ENCODE measurements at places on chromosomes 1 and 21. TPM values are rescaled to one million over a fixed set of nuclear protein-coding genes. Genes with fewer than 3 reads are reported as not detected.

Gene CITED4
- total RNA-seq = 46.2 TPM

DNA sequence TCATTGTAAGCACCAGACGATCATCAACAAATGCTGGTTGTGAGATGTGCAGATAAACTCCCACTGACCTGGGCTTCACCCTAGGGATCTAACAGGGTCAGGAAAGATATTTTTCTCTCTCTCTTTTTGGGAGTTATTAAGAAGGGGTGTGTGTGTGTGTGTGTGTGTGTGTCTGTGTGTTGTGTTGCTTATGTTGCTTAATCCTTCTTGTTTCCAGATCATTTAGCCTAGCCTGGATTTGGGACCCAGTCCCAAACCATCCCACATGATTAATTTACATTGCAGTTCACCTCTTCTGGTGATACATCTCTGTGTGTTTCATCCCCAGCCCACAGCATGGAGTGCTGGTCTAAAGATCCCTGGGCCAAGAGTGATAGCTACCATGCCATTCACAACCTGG, 122.8 kb upstream of the IPO9 start:
- no peaks in the 10 kb centered on the region for H3K27me3 ChIP-seq
- peaks cover 21% of the 10 kb centered on the region for H3K4me1 ChIP-seq
- H3K36me3 ChIP-seq = no peaks in the 10 kb centered on the region
- H3K27ac ChIP-seq = no peak overlapping the region
- no peak for DNase-seq
- no peak overlapping the region for H3K4me3 ChIP-seq

Gene REN
- total RNA-seq = 0.95 TPM

- H3K27ac ChIP-seq = no peak overlapping the region
- H3K27me3 ChIP-seq = peaks cover 3% of the 10 kb centered on the region
- no peaks in the 10 kb centered on the region for H3K36me3 ChIP-seq
- H3K4me3 ChIP-seq = no peak overlapping the region
- DNase-seq = no peak
These were observed 26.9 kb upstream of the DPYD start for GRCh38 chr1:97947695-97948094.

GRCh38 chr1:231850786-231851185, 224.2 kb downstream of the DISC1 start:
- no peaks in the 10 kb centered on the region for H3K27me3 ChIP-seq
- H3K27ac ChIP-seq = no peak overlapping the region
- H3K4me3 ChIP-seq = no peak overlapping the region
- H3K36me3 ChIP-seq = no peaks in the 10 kb centered on the region
- no peak for DNase-seq
- H3K4me1 ChIP-seq = no peaks in the 10 kb centered on the region

DNA sequence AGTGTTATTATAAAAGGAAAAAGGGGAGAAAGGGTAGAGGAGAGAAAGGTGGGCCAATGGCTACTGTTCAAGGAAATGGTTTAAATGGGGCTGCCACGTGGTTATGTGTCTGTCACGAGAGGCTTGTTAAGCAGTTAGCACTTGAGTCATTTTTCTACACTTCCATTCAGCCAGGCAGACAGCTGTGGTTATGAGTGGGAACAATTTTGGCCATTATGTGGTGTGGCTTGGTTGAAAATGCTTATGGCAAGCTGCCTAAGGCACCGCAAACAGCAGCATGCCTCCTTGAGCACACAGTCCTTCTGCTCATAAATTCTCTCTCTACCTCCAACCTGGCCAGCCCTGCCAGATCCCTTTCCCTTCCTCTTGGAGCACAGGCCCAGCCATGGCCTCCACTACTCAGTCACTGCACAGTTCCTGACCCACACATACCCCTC, 3.2 kb upstream of the SRM start:
- H3K4me1 ChIP-seq = peaks cover 15% of the 10 kb centered on the region
- H3K27ac ChIP-seq = no peak overlapping the region
- no peak overlapping the region for H3K4me3 ChIP-seq
- H3K36me3 ChIP-seq = peaks cover 40% of the 10 kb centered on the region
- H3K27me3 ChIP-seq = no peaks in the 10 kb centered on the region

Measured in adrenal gland (tissue), 19 donors.